ENCODE measurements at places on chromosomes 16 and 17.

DNA sequence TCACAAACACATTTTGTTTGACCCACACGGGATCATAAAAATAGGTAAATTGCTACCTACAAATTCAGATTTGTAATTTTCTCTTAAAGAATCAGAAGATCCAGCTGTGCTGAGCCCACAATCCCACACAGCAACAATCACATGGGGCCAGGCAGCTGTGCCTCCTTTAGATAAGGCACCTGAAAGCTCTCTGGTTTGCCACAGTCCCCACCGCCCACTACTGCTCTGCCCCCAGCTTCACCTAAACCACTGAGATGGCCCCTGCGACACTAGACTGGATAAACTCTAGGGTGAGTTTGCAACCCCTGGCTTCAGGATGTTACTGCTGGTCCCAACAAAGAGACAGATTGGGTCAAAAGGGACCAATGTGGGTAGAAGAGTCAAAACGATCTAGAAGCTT, 96.8 kb downstream of the GSG1L start:
- no peak for DNase-seq

GRCh38 chr17:78272914-78273258, 41.5 kb downstream of the TMEM235 start:
- no peak for DNase-seq

DNA sequence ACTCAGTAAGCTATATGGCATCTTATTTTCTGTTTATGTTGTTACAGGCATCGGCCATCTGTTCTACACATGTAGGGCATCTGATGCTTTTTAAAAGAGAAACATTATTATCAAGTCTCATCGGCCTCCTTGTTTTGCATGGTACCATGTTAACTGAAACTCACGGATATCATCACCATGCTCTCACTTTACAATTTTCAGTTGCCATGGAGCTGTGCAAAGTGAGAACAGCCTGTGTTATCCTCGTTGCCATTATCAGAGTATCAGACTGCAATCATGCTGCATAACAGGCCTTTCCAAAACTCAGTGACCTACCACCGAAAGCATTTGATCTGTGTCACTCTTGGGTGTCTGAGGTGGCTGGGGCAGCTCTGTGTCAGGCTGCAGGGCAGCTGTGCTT, 110.3 kb downstream of the C17orf67 start:
- no peak for DNase-seq

GRCh38 chr16:83813823-83814658, 6.3 kb downstream of the HSBP1 start:
- no peak for DNase-seq

GRCh38 chr16:15608398-15609285, 34.3 kb downstream of the MARF1 start:
- DNase-seq: no peak

DNA sequence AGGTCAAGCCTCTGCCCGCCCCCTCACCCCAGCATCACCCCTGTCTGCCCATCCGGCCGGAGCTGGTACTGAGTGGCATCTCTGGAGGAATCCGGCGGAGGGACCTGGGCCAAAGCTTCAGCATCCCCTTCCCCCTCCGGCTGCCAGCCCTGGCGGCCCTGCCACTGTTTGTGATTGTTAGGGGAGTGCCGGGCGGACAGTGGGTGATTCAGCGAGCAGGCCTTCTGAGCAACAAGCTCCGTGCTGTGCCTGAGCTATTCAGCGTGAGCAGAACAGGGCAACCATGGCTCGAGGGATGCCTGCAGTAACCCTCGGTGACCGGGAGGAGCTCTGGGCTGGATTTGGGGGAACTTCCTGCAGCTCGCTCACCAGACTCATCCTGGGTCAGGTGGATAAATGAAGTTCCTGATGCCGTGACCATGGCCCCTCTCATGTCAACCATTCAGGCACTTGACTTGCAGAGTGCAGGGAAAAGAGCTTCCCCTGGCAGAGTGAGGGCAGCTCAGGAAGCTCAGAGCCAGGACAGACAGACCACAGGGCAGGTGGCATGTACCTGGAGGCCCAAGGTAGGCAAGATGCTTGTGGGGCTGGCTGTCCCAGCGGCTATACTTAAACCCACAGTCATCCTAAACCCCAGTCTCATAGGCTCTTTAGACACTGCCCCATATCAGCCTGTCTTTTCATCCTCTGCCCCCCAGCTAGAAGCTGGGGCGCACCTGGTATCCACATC, 24.3 kb upstream of the MLKL start:
- no peak for DNase-seq

GRCh38 chr16:58109330-58109729, 19.9 kb downstream of the CFAP20 start:
- no peak for DNase-seq
